Activated CD4-positive, alpha-beta T cell treated with anti-CD3 and anti-CD28 coated beads, Interleukin-2, amount 10 ng/mL, durations not matched to agents 24 days and 14 days (primary cell): ENCODE measurements at places on chromosomes 3 and 15. TPM values are rescaled to one million over a fixed set of nuclear protein-coding genes. Genes with fewer than 3 reads are reported as not detected.

DNA sequence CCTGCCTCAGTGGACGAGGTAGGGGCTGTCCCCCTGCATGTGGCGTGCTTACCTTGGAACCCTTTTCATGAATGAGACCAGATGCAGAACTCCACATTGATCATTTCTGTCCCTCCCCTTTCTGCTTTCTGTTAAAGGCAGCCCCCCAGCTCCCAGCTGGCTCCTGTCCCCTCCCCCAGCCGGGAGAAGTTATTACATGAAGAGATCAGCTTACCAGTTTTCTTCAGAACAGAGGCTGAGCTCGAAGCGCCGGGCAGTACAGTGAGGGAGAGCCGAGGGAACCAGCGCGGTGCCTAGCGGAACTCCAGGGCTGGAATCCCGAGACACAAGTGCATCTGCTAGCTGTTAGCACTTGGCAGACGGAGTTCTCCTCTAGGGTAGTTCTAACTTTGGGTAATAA, 263.3 kb upstream of the NR2E3 start:
- H3K27ac ChIP-seq = no peak overlapping the region
- no peak for DNase-seq
- H3K27me3 ChIP-seq = peaks cover 10% of the 10 kb centered on the region
- no peaks in the 10 kb centered on the region for H3K4me1 ChIP-seq
- H3K4me3 ChIP-seq = no peak overlapping the region

- peaks cover 2% of the 10 kb centered on the region for H3K27me3 ChIP-seq
- H3K36me3 ChIP-seq = no peaks in the 10 kb centered on the region
These were observed 34.3 kb downstream of the GOLIM4 start for GRCh38 chr3:168061332-168061996.

- peak within 1 kb of the TSS; percentile 96 for H3K27ac ChIP-seq
- peak within 1 kb of the TSS; percentile 91 for H3K4me3 ChIP-seq
- H3K27me3 ChIP-seq = no peaks in the 10 kb centered on the region
These were observed at the start of gene OGG1 for GRCh38 chr3:9749645-9750555. Gene OGG1 (plus strand): TSS chr3:9749952. CDS start chr3:9750287, 335 bp downstream.

- DNase-seq = no peak
- H3K27me3 ChIP-seq = no peaks in the 10 kb centered on the region
- no peaks in the 10 kb centered on the region for H3K4me1 ChIP-seq
- H3K4me3 ChIP-seq = no peak overlapping the region
- no peaks in the 10 kb centered on the region for H3K36me3 ChIP-seq
These were observed 143.3 kb upstream of the GMNC start for GRCh38 chr3:191005790-191006189.

The TM4SF4 gene
- not detected in 2 replicates for total RNA-seq

The GOLGA8J gene
- total RNA-seq = not detected in 2 replicates

The CPN2 gene
- not detected in 2 replicates for total RNA-seq

The CLRN1 gene
- not detected in 2 replicates for total RNA-seq
